ENCODE measurements at places on chromosomes 5 and 9.
A peak's percentile ranks its signal among the peaks of the same experiment; 100 is the strongest.

GRCh38 chr9:69149321-69149807 is 24.7 kb upstream of the TJP2 start:
- no peak for DNase-seq

- no peak for DNase-seq
Observed at GRCh38 chr5:115028557-115028956, 141.2 kb downstream of the TRIM36 start.

DNA sequence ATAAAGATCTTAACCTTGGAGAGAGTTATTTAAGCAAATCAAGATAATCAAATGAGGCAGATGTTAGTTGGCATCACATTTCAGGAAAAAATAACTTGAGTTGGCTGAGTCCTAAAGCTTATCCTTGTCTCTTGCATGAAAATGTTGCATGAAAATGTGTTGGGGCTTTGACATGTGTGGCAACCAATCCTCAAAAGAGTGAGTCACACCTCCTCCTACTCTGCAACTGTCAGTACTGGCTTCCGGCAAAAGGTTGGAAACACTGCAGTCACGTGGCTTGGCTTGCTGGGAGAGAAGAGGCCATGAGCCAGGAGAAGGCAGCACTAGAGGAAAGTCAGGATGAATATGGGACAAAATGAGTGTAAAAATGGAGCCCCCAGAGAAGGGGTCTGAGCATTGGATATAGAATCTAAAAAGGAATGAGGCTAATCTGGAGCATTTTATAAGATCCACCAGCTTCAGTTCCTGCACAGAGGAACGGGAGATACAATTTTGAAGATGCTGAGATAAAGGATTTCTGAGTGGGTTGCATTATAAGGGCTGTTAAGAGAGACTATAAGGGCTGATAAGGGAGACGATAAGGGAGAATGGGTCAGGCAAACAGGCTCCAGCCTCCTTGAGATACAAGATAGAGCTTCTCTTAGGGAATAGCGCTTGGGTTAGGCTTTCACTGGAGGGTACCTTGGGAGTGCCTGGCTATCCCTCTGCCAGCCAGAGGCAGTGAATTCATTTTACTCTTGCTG is 43.1 kb downstream of the SPATA31D1 start:
- DNase-seq = no peak

DNA sequence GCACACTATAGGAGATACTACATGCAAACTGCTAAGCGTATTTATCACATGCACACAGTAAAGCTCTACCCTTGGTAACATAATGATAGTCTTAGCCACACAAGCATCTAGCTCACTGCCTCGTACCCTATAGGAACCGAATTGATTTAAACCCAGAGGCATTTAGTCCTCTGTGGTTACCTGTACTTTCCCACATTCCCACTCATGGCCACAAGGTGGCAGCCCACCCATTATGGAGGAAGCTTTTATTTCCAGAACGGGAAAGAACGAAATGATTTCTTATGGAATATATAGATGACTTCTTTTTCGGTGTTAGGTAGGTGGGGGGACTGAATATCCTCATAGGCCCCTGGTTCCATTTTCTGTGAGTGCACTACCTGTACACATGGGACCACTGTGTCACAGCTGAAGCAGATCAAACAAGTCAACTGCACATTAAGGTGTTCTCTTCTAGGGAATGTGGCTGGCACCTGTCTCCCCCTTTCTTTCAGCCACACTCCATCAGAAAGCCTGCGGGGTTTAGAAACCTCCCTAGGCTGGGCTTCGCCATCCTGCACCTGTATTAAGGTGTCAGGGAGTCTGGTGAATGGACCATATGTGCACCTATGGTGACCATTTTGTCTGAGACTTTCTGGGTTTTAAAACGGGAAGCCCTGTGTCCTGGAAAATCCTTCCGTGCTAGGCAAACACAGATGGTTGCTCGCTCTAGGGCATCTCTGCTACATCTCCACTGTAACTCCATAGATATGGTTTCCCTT is 313.2 kb downstream of the SLIT3 start:
- peak; percentile 13 for DNase-seq

GRCh38 chr5:2757563-2758351 is 6.3 kb upstream of the IRX2 start:
- no peak for DNase-seq

DNA sequence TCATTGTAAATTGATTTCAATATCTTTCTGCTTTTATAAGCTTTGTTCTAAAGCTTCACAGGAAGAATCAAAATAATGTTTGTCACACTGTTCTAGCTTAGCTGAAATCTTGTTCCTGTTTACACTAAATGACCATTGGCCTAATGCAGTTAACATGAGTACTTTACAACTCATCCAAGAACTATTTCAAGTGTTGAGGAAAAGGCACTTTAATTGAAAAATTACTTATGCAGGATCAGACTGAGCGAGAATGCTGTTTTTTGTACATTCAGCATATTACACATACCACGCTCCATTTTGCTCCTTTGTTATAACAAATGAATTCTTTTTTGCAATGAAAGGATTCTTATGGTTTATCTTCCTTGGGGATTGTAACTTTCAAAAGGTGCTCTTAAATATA is 22.4 kb upstream of the SMIM15 start:
- no peak for DNase-seq

GRCh38 chr9:100029251-100029650 is 69.5 kb downstream of the ERP44 start:
- DNase-seq = no peak

DNA sequence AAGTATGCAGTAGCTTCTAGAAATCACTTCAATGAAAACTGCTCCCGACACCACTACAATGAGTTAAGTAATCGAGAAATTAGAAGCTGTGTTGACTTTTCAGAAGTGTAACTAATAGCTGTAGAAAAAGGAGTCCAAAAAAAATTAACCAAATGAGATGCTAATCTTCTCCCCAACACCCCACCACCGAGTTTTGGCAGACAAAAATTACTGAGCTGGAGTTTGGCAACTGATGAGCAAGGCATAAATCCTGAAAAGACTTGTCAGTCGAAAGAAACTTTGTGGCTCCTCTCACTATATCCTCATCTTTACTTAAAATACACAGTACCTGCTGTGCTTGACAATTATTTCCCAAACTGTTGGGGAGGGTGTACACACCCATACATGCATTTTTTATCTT is 191.9 kb downstream of the EBF1 start:
- no peak for DNase-seq

GRCh38 chr9:3736161-3736560 is 210.4 kb upstream of the RFX3 start:
- no peak for DNase-seq

All from activated CD4-positive, alpha-beta T cell treated with anti-CD3 and anti-CD28 coated beads, Interleukin-2, amount 50 U/mL, for 24 hours (primary cell).